ENCODE measurements at places on chromosomes 1 and 21.

GRCh38 chr1:202709276-202710041 is 795 bp downstream of the SYT2 start:
- no peak for DNase-seq

GRCh38 chr21:35475762-35476161 is 426.7 kb upstream of the RUNX1 start:
- DNase-seq, result no peak

DNA sequence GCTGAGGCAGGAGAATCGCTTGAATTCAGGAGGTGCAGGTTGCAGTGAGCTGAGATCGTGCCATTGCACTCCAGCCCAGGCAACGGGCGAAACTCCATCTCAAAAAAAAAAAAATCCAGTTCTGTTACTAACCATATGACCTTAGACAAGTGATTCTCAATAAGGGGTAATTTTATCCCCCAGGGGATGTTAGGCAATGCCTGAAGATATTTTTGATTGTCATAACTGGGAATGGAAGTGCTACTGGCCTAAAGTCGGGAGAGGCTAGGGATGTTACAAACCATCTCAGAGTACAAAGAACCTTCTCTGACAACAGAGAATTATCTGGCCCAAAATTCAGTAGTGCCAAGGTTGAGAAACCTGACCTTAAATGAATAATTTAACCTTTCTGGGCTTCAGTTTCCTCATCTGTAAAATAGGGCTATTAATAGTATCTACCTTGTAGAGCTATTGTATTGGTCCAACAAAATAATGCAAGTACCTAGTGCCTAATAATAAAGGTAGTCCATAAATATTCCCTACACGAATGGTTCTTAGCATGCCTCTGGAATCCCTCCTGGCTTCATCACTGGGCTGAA is 5.8 kb upstream of the LMNA start:
- no peak for DNase-seq

- peak; percentile 96 for DNase-seq
Measured at GRCh38 chr1:160097911-160098851, at the start of gene IGSF8. IGSF8 (minus strand) TSS chr1:160098619; CDS start chr1:160098472, 147 bp downstream.

DNA sequence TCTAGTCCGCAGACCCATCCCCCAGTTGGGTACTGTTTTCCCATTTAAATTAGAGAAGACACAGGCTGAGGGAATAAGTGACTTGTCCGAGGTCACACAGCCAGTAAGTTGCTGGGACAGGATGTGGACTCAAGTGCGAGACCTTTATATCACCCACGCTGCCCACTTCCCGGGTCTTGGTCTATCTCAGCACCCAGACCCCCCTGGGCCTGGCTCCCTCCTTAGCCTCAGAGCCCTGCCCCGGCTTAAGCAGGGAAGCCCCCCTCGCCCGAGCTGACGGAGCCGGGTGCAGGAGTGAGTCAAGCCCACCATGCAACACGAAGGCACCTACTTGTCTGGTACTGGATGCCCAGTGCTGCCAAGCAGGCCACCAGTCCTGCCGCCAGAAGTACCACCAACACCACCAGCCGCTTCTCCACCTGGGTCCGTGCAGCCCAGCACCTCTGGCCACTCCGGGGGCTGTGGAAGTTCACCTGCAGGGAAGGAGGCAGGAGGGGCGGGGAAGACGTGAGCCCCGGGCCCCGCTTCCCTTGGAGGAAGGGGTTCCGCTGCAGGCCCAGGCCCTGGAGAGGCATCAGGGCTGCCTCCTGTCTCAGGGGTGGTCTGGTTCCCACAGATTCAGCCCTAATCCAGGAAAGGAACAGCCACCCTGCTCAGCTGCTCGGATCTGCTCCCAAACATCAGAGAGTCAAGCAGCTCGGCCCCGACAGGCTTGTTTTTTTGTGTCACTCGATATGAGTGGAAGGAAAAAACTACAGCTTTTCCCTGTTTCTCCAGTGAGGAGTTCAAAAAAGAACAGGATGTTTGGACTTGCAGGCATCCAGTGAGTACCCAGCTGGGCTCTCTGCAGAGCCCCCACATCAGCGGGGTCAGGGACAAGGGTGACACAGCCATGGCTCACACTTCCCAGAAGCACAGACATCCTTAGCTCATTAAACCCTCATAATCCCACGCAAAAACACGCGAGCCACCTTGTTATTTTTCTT is 11.1 kb downstream of the ECE1 start:
- no peak for DNase-seq

DNA sequence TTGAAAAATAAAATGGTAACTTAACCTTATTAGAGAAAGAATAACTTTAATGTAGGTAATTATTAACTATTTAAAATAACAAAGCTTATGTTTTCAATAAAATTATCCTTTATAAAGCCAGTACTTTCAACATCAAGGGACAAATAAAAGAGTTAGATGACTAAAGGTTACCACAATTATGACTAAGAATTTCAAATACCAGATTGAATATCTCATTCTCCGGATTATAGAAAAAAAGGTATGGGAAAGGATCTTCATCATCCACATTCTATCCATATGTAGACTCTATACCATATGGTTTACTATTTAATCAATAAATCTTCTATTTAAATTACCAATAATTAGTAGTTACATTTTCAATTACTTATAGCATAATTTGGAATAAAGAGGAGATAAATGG is 62.8 kb downstream of the TOR3A start:
- no peak for DNase-seq

- no peak for DNase-seq
Measured at GRCh38 chr1:78483903-78484302, 6.9 kb upstream of the PTGFR start.

DNA sequence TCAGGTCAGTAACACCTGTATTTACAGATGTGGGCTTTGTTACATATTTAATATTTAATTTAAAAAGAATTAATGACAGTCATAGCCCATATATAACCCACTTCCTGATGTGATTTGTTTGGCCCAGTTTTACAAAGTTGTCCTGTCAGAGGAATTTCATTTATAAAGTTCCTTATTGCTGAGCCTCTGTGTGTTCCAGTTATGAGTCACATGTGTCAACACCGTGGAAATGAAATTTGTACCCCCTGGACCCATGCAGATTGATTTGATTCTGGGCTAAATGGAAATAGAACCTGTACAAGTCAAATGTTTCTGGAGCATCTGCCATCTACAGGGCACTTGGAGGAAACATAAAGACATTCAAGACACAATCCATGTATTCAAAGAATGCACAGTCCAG is 149.2 kb downstream of the CACNA1E start:
- no peak for DNase-seq

- DNase-seq, result peak; percentile 50
Measured at GRCh38 chr21:15671188-15671587, 58.6 kb upstream of the USP25 start.

- DNase-seq, result no peak
Measured at GRCh38 chr1:70458131-70458530, 47.1 kb downstream of the CTH start.

- DNase-seq, result no peak
Measured at GRCh38 chr1:50658459-50659076, 235.3 kb upstream of the DMRTA2 start.

- no peak for DNase-seq
Measured at GRCh38 chr1:174795806-174796205, 203.9 kb upstream of the CACYBP start.

GRCh38 chr1:108639899-108640560 is 20.9 kb downstream of the HENMT1 start:
- DNase-seq, result no peak

DNA sequence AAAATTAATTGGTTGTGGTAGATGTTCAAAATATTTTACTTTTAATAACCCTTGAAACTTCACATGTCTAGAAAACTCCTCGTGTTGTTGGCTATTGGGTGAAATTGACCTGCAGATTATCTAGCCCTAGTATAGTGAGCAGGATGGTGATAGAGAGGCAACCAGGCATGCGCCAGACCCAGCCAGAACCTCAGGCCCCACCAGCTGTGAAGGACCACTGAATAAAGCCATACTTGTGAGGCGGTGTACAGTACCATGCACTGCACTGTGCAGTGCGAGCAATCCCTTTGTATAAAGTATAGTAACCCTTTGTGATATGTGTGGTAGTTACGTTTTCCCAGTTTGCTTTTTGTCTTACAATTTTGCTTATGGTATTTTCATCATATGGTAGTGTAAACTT is 8.5 kb downstream of the TTF2 start:
- DNase-seq, result no peak

- DNase-seq, result no peak
Measured at GRCh38 chr1:222627232-222627631, 9.3 kb downstream of the MIA3 start.

DNA sequence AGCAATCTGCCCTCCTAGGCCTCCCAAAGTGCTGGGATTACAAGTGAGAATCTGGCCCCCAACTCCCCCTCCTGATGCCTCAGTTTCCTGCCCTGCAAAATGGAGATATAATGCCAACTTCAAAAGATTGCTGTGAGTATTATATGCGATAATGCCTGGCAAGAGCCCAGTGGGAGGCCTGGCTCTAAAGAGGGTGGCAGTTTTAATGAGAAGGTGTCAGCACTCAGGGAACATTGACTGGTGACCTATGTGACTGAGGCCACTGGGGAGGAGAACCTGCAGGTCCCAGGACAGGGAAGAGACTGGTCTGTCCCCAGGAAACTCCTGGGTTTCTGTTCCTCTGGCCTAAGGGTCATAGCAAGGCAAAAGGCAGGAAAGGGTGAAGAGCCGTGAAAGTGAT is 11.0 kb downstream of the HSPG2 start:
- no peak for DNase-seq

DNA sequence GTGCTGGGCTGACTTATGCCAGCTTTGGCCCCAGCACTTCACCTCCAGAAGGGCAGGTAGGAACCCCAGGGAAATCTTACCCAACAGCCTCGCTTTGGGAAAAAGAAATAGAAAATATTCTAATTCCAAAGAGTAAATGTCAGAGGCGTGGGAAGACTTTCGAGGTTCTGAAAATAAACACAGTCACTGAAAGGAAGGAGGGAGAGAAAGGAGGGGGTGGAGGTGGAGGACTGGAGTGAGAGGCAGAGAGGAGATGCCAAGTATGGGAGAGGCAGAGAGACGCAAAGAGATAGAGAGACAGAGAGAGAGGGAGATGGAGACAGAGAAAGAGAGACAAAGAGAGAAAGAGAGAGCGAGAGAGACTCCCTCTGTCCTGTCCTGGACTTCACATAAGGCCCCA is 395.0 kb downstream of the PTPRU start:
- DNase-seq, result no peak

- peak; percentile 32 for DNase-seq
Measured at GRCh38 chr1:109251277-109252166, 2.2 kb downstream of the CELSR2 start.

All from GM20000 (cell line).